Keratinocyte (primary cell): ENCODE measurements at places on chromosomes 2 and 18.

- no peak for DNase-seq
These were observed 207.0 kb downstream of the CYP26B1 start for GRCh38 chr2:71940695-71941094.

DNA sequence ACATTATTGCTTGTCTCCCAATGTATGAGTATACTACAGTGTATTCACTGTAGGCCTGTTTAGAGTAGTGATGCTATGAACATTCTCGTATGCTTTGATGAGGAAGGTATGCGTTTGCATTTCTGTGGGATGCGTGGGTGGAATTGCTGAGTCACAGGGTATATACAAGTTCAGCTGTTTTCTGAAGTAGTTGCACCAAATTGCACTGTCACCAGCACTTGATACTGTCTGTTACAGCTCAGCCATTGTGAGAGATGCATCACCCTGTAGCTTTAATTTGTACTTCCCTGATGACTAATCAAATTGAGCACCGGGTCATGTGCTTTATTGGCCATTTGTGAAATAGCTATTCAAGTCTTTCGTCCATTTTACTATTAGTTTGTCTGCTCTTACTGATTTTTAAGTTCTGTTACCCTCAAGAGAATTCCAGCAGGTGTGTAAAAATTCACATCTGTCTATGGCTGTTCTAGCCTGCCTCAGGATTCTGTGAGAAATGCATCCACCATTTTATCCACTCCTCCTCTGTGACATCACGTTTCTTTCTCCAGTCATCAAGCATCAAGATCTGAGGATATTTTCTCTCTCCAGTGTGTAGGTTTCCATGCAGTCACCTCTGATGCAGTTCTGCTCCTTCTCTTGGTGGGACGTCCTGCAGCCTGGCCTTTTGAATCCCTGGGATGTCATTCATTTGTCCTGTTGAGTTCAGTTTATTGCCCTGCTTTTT, 72.5 kb downstream of the DGKD start:
- DNase-seq, result peak; percentile 52

DNA sequence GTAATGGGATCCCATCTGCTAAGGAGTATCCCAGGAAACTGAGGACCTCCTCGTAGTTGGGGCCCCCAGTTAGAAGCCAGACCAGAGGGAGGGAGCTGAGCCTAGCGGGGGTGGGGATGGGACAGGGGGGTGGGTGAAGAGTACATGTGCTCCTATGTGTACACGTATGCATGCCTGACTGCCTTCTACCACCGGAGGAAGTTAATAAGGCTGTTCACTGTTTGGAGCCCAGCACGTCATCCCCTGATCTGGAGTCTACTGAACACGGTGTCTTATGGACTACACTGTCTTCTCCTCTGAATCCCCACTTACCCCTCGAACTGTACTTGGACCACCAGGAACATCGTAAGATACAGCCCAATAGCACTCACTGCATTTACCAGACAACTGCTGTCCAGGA, 68.5 kb downstream of the SFXN5 start:
- no peak for DNase-seq

GRCh38 chr2:25347846-25348245, 6.1 kb upstream of the DNMT3A start:
- DNase-seq, result no peak

DNA sequence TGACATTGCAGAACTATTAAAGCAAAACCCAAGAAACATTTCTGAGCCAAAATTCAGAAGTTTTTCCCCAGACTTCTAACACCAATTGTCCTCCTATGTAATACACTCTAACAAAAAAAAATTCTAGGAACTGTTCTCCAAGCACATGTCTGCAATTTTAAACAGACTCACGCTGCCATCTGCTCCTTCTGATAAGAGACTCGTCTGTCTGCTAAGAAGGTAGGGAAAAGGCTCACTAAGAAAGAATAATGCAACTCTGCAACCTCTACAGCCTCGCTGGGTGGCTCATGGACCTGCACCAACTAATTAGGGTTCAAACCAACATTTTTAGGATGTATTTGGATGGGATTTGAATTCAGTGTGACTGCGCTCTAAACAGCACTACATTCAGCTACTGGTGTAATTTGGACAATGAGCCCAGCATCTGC, 366.5 kb downstream of the DSC3 start:
- no peak for DNase-seq

- no peak for DNase-seq
These were observed at the start of gene PAX3 for GRCh38 chr2:222298311-222299150. Gene PAX3 (minus strand): TSS chr2:222298998. CDS start chr2:222298615, 383 bp downstream.
